ENCODE measurements at places on chromosomes 1 and 21.
A peak's percentile ranks its signal among the peaks of the same experiment; 100 is the strongest.

GRCh38 chr1:102002057-102002456 lies 5.3 kb upstream of the OLFM3 start:
- no peak for DNase-seq

DNA sequence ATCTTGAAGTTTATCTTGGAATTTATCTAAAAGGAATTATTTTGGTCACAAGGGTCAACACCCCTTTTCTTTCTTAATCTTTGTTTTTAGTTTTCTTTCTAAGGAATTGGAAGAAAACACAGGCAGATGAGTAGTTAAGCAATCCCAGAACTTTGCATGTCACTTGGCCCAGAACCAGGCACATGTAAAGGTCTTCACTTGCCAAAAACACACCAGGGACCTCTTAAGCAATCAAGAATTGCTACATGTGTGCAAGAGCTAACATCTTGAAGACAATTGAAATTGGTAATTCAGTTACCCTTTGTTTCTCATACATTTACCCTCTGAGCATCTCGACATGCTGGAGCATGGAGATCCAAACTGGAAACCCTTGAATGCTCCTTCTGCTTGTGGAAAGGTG lies 114.2 kb downstream of the ZC3H11B start:
- DNase-seq: no peak

DNA sequence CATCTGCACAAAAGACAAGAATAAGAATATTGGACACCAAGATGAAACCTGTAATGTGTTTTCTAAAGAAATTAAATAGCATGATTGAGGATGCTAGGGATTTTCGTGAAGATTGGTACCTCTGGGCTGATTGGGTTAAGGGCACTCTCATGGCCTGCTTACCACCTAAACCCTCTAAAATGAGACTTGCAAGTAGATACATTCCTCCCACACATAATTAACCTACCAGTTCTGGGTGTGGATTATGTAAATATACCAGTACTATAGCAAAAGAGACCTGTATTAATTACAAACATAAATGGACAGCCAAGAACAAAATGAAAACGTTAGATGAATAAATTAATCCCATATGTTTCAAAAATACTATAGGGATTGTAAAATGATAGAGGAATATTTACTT lies 1069.6 kb upstream of the B3GALT2 start:
- no peak for DNase-seq

- no peak for DNase-seq
Observed at GRCh38 chr1:15618077-15618654, 908 bp downstream of the DDI2 start.

DNA sequence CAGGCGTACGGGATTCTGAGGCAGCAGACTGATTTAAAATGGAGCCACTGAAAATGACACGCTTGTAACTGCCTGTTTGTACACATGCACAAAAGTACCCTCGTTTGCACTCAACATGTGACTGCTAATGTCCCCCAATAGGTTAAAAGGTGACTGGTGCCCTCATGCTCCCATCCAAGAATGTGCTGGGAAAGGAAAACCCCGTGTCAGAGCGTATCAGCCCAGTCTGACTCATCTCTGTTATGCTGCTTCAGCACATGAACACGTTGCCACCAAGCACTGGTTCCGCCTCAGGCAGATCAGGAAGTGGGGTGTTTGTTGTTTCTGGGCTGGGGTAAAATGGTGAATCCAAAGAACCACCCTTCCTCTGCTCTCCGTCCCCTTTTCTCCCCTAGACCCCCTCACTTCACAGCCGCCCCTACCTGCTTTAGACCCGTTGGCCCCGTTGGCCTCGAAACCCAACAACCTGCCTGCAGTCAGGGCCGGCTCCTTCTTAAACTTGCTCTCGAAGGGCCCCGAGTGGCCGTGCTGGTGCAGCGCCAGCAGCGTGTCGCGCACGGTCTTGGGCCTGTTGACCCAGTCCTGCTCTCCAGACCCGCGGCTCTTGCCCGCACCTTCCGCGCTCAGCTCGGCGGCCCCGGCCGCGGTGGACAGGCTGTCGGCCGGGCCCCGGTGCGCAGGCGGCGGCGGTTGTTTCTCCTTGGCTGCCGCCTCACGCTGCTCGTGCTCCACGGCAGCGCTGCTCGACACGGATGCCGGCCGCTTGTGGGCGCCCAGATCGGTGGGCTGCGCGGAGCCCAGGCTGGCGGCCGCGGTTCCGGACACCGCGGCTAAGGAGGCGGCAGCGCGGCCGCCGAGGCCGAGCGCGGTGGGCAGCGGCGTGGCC lies 1.7 kb downstream of the IRF2BP2 start:
- DNase-seq: peak; percentile 77

DNA sequence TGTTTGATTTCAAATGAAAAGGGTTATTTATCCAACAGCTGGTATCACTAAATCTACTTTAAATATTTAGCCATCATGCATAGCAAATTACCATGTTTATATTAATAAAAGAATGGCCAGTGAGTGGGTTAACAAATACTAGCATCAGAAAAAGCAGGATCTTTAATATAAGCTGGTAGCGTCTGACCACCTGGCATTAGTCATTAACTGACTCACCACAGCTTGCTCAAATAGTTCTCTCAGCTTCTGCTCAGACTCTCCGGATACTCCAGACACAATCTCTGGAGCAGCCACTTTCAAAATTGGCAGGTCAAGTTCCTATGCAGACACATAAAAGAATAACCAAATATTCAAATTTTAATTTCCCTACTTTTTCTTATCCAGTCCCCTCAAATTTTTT lies 29.6 kb downstream of the NVL start:
- DNase-seq: no peak

GRCh38 chr1:229835226-229835625 lies 209.2 kb downstream of the URB2 start:
- DNase-seq: no peak

DNA sequence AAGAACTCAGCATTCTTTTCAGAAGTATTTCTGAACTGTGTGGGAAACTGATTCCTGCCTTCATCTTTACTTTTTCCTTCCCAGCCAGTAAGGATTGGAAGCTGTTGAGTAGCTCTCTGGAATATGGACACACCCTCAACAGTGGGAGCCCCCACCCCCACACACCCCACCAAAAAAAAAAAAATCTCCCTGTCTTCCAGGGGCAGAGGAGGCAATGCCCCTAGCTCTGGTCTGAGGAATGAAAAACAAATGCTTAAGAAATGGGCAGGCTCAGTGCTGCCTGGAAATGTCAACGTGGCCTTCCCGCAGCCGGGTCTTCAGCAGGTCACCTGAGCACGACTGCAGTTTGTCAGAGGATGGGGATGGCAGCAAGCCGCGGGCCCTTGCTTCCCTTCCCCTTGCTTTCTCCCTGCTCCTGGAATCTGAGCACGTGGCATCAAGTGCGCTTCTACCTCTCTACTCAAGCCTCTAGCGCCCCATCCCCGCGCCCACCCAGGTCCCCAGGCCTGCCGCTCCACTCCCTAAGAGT lies 479 bp downstream of the RGS16 start:
- DNase-seq: no peak
